Stimulated activated CD8-positive, alpha-beta memory T cell treated with anti-CD3 and anti-CD28 coated beads, Interleukin-7, amount 100 ng/mL, for 48 hours (primary cell): ENCODE measurements at places on chromosomes 7 and 10.

GRCh38 chr7:137873524-137873923, 26.8 kb upstream of the DGKI start:
- no peak for DNase-seq

- no peak for DNase-seq
Observed at GRCh38 chr10:69473304-69473990, 22.2 kb downstream of the TSPAN15 start.

DNA sequence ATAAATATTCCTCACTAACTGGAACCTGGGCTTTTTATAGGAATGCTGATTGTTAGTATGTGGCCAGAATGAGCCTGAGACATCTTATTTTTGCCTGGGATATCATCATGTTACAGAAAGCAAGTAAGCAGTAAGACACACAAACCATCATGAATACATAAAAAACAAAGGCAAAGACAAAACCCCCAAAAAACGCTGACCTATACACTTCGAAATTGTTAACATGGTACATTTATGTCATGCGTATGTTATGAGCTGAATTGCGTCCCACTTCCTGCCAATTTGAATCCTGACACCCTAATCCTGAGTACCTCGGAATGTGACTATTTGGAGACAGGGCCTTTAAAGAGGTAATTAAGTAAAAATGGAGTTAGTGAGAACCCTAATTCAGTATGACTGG, 12.3 kb upstream of the NRF1 start:
- DNase-seq: no peak

DNA sequence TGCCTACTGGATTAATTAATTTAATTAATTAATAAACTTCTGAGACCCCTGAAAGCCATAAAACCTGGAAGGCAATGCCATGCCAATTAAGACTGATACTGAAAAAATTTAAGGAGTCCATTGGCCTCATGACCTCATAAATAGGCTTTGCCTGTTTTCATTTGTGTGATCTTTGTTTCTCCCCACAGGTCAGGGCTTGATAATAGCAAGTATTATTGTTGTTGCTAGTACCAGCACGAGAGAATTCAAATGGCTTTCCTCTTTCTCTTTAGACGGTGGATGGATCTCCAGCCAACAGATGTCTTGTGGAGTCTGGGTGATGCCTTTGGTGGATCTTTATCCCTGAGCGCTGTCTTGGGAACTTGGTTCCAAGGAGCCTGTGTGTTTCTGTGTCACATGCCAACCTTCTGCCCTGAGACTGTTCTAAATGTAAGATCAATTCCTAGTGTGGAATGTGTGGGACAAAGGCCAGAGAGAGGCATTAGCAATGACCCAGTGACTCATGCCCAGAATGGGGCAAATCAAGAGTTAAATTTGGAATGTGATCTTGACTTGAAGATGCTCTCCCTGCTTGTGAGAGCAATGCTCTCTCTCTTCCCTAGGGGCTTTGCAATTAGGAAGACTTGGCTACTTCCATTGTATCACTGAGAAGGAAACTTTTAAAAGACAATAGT, 17.7 kb downstream of the ACSM6 start:
- DNase-seq: no peak

GRCh38 chr7:14691597-14692203, 210.9 kb downstream of the DGKB start:
- DNase-seq: no peak

GRCh38 chr7:92504563-92504962, 23.8 kb downstream of the PEX1 start:
- DNase-seq: no peak

GRCh38 chr7:84495128-84495527, 300.5 kb upstream of the SEMA3A start:
- no peak for DNase-seq
